ENCODE measurements at places on chromosomes 16 and 17.

DNA sequence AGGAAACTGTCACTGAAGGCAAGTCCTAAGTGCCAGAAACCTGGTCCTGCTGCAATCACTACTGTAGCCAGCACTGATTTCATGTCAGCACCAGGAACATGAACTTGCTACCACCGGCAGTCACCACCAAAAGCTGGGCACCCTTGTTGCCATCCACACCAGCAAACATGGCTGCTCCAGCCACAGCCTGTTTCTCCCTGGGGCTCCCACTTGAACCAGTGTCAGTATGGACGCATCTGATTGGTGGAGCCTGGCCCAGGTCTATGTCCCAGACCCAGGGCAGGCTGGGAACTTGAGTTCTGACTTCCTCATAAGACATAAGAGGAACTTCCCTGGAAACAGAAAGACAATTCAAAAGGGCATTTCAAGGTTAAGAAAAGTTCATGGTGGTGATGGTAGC, 56.5 kb downstream of the COPRS start:
- DNase-seq: no peak

DNA sequence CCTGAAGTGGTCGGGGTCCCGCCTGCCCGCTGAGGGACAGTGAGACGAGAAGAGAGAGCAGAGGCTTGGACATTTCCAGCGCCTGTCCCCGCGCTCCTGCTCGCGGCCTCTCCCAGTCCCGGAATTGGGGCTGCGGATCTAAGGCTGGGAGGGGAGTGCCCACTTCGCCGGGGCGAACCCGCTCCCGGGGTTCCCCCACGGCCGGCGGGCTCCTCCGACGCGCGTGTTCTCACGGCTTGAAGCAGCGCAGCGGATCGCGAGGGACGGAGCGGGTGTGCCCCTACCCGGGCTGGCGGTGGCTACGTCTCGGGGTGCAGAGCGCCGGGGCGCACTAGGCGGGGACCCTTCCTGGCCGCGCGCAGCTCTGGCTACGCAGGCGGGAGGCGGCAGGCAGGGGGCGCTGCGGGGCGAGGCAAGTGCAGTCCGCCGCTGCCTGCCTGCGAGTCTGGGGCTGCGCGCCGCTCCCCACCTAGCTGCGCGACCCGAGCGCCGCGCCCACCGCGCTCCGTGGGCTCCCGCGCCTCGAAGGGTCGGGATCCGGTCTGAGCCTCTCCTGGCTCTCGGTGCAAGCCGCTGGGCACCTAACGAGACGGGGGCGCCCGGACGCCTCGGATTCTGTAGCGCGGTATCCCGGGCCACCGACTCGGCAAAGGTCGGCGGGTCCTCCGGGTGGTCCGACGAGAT, 1.2 kb downstream of the NGFR start:
- peak; percentile 89 for DNase-seq

GRCh38 chr16:71927383-71927782, 32.1 kb downstream of the IST1 start:
- DNase-seq: no peak

GRCh38 chr17:81948635-81949378, 1.8 kb upstream of the MYADML2 start:
- no peak for DNase-seq

- no peak for DNase-seq
Measured at GRCh38 chr16:87410530-87410929, 18.4 kb downstream of the MAP1LC3B start.

GRCh38 chr17:73998653-73999645, 204.5 kb upstream of the RPL38 start:
- peak; percentile 77 for DNase-seq

DNA sequence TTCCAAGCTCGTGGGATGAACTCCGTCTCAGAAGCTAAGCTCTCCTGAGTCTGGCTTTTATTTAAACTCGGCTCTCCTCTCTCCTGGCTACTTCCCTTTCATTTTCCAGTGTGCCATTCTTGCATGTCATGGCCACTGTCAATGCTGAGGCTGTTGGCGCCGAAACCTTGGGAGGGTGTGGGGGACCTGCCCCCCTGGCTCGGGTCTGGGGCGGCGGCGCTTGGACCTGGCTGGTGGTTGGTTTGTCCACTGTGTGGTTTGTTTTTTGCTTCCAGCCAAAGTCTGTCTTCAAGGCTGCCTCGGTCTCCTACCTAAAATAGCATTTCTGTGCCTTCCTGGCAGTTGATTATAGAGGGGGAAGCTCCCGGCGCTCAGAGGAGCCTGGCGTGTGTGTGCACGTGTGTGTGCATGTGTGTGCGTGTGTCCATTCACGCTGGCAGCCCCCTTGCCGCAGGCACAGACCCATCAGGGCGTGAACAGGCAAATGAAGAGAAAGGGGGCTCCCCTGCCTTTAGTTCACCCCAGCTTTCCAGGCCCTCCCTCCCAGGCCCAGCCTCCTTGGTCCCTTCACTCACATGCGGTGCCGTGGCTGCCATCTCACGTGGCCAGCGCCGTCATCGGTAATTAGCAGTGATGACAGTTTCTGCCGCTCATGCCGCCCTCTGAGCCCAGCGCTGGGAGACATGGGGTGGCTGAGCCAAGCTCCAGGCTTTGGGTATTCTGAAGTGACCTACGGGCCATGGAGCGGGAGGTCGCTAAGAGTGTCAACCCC, 179.9 kb downstream of the SEC14L1 start:
- DNase-seq: peak; percentile 73

- DNase-seq: no peak
Measured at GRCh38 chr17:73393962-73394361, 82.2 kb upstream of the CDC42EP4 start.

GRCh38 chr17:32489320-32490100, 2.7 kb downstream of the CDK5R1 start:
- DNase-seq: peak; percentile 29

DNA sequence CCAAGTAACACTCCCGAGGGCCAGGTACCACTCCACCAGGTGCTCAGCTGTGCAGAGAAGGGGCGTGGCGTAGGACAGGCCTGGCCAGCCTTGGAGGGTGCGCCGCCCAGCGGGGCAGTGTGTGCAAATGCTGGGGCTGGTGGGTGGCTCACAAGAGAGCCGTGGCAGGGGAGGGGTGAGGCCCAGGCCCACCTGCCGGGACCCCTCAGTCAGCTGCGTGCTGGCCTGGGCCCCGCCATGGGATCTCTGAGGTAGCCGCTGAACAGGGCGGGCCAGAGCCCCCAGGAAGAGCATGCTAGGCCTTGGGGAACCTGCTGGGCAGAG, 8.8 kb downstream of the TPSG1 start:
- DNase-seq: no peak

DNA sequence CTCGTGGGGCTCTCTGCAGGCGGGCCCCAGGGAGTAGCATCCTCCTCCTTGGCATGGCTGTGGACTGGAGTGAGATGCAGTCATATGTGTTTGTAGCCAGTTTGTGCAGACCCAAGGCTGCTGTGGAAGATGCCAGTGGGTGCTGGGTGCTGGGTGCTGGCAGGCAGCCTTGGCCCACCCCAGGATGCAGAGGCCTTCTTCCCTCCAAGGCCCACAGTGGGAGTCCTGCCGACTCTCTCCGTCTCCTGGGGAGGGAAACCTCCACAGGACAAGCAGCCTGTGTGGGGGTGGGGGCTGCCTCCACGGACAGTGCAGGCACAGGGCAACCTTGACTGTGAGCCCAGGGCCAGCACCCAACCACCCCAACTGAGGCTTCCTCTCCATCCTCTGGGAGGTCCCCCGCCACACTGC, 13.8 kb upstream of the TMEM92 start:
- DNase-seq: no peak

DNA sequence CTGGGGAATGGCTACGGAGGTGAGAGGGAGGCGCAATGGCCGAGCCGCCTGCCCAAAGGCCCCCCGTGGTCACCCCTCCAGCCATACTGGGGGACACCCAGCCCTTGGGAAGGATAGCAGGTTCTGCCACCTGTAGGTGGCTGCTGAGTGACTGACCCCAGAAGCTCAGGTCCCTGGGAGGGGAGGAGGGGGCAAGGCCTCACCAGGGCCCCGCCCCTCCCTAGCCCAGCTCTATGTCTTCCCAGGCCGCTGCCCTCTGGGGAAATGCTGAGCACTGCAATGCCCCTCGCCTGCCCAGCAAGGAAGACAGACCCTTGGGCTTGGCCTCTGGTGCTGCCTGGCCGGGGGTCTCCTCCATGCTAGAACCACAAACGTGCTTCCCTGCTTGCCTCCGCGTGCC, 11.4 kb upstream of the CLDN9 start:
- no peak for DNase-seq

GRCh38 chr16:75362846-75363245, 70.5 kb downstream of the CFDP1 start:
- no peak for DNase-seq

DNA sequence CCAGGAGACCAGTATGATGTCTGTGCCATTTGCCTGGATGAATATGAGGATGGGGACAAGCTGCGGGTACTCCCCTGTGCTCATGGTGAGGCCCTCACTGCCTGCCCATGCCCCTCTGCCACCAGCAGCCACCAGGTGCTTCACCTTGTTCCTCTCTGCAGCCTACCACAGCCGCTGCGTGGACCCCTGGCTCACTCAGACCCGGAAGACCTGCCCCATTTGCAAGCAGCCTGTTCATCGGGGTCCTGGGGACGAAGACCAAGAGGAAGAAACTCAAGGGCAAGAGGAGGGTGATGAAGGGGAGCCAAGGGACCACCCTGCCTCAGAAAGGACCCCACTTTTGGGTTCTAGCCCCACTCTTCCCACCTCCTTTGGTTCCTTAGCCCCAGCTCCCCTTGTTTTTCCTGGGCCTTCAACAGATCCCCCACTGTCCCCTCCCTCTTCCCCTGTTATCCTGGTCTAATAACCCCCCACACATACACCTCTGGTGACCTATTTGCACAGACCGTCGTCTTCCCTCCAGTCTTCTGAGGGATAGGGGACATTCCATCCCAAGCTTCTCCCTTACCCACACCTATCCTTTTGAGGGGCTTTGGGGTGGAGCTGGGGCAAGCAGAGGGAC, 3.7 kb downstream of the PFN1 start:
- DNase-seq: no peak

DNA sequence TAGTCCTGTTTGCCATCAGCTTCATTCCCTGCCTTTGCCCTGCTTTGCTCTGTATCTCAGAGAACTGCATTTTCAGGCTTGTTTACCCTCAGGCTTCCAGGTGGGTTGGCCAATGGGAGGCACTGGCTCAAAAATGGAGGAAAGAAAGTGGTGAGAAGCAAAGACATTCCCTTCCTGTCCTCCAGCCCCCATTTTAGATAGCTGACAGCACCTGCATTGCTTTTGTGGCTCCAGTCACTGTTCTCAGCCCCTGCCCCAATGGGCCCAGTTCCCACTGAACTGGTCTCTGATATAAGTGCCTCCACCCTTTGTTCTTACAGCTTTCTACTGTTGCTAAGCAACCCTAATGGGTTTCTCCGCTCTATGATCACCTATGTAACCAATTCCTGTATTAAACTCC, 19.4 kb upstream of the SDK2 start:
- DNase-seq: no peak

DNA sequence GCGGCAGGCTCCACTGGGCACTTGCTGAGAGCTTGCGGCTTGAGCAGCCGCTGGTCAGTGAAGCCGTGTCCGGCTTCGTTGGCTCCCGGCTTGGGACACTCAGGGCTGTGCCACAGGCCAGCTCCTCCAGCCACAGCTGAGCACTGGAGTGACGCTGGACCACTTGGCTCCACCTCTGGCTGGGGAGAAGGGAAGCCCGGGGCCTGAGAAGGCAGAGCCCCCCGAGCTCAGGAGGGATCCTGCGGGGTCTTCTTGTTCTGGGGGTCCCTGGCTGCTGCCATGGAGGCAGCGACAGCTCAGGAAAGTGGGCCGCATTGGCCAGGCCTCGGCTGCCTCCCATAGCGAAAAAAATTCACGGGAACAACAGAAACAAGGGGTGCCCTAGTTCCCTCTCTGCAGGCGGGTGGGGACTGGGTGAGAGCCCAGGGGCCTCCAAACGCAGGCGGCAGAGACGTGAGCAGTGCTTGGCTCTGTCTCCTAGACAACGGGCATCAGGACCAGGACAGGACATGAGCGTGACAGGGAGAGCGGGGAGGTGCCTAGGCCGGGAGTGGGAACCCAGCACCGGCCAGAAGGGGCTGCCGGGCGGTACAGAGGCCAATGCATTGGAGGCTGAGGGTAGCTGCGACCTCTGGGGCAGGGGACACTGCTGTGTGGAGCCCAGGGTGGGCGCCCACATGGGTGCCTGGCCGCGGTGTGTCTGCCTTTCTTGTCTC, 37.7 kb downstream of the SLC7A5 start:
- DNase-seq: no peak

GRCh38 chr16:69717066-69717465, 9.3 kb downstream of the NQO1 start:
- no peak for DNase-seq

DNA sequence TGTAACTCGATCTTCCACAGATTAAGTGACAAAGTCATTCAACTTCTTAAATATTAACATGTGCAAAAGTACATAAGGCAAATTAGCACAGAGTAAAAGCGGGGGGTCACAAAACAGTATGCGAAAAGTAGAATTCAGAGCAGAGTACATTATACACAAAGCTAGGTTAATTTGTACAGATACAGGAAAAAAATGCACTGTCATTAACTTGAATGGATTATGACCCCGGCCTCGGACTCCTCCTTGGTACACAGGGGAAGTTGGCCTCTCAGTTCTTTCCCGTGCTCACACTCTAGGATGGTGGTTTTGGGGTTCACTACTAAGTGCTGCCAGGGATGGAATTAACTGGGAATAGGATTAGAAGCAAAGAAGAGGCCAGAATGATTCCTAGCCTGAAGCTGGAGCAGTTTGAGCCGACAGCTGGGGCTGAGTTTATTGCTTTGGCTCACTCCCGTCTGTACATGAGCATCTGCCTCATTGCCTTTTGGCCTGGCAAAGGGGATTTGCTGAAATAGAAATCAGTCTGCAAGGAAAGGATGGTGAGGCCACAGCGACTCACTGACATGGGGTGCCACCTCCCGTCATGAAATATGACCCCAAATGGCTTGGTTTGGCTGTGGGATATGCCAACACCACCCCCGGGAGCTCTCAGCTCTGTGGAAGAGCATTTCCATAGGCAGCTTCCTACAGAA, 23.6 kb downstream of the NTN1 start:
- DNase-seq: no peak

GRCh38 chr17:74478420-74479100, 12.1 kb downstream of the CD300A start:
- peak; percentile 45 for DNase-seq

DNA sequence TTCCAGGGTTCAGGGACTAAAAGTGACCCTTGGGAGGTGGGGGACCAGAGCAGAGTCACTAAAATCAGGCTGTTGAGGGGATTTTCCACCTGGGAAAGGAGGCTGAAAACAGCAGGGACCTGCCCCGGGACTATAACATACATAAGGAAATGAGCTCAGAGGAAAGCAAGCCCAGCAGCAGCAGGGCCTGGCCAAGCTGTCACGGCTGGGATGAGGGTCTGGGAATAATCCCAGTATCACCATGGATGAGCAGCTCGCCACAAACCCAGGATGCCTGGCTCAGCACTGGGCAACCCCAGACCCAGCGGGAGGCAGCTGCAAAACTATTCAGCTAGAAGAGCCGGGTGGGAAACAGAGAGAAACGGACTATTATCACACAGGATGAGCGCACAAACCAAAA, 72.4 kb downstream of the RPH3AL start:
- no peak for DNase-seq

- peak; percentile 71 for DNase-seq
Measured at GRCh38 chr17:50816771-50817751, 18.3 kb upstream of the WFIKKN2 start.

All from GM10248 (cell line).